Effector memory CD4-positive, alpha-beta T cell (primary cell): ENCODE measurements at places on chromosomes 7 and 10.
A peak's percentile ranks its signal among the peaks of the same experiment; 100 is the strongest.

- no peak overlapping the region for H3K4me3 ChIP-seq
- H3K27ac ChIP-seq, result no peak overlapping the region
- no peaks in the 10 kb centered on the region for H3K36me3 ChIP-seq
- no peaks in the 10 kb centered on the region for H3K4me1 ChIP-seq
Observed at GRCh38 chr10:58587676-58588075, 75.0 kb downstream of the BICC1 start.

GRCh38 chr10:90096196-90096595 lies 394.8 kb downstream of the KIF20B start:
- no peak overlapping the region for H3K4me3 ChIP-seq
- H3K4me1 ChIP-seq, result no peaks in the 10 kb centered on the region
- H3K36me3 ChIP-seq, result no peaks in the 10 kb centered on the region
- H3K27ac ChIP-seq, result no peak overlapping the region
- no peak for DNase-seq

GRCh38 chr10:120188950-120189349 lies 268.1 kb upstream of the PLPP4 start:
- DNase-seq, result no peak
- no peaks in the 10 kb centered on the region for H3K27me3 ChIP-seq
- H3K4me1 ChIP-seq, result no peaks in the 10 kb centered on the region
- H3K4me3 ChIP-seq, result no peak overlapping the region
- no peaks in the 10 kb centered on the region for H3K36me3 ChIP-seq

DNA sequence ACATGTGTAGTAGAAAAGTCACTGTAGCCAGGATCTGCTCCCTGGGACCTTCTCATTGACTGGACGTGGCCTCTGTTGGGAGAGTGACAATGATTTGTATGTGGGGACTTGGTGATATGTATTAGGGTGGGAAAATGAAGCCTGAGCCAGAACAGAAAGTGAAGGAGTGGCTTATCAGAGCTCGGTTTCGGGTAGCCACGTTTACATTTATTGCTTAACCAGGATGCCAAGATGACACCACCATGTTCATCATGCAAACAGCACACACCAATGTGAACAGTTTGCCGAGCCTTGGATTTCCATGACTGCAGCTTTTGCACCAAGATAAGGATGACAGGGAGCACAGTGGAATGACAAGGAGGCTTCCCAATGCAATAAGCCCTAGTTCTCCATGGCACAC lies 112.8 kb upstream of the STK17A start:
- H3K36me3 ChIP-seq, result no peaks in the 10 kb centered on the region
- no peak overlapping the region for H3K27ac ChIP-seq
- no peak for DNase-seq
- H3K4me3 ChIP-seq, result no peak overlapping the region
- H3K4me1 ChIP-seq, result no peaks in the 10 kb centered on the region

DNA sequence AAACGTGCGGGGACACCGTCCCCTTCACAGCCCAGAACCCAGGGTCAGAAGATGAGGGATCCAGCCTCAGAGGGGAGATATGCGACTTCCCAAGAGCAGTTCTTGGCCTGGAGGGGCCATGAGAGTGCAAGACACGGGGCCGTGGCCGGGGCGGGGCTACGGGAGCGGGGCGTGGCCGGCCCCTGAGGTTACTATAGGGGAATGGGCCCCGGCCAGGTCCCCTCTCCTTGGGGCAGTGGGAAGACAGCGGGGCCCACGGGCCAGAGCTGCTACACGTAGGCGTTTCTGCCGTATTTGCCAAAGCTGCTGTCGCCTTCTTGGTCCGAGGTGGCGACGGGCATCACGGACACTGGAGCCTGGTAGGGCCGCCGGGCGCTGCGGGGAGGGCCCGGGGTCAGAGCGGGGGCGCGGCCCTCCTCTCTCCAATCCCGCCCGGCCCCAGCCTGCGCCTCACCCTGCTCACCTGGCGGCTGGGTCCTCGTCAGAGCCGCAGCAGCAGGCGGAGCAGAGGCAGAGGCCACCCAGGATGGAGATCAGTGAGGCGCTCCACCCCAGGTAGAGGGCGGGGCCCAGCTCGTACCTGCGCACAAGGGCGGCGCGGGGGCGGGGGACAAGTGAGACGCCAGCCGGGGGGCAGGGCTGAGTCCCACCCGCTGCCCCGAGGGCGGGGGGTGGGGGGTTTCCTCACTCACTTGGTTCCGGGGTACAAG lies 5.3 kb downstream of the CLDN15 start:
- no peak overlapping the region for H3K4me3 ChIP-seq
- no peaks in the 10 kb centered on the region for H3K4me1 ChIP-seq
- H3K36me3 ChIP-seq, result peaks cover 5% of the 10 kb centered on the region
- H3K27ac ChIP-seq, result no peak overlapping the region

GRCh38 chr10:1050554-1050953 lies 1.6 kb upstream of the IDI1 start:
- H3K4me1 ChIP-seq, result peaks cover 27% of the 10 kb centered on the region
- peak; percentile 38 for DNase-seq
- H3K27ac ChIP-seq, result peak overlapping the region; percentile 93
- H3K36me3 ChIP-seq, result peaks cover 4% of the 10 kb centered on the region
- peak overlapping the region; percentile 81 for H3K4me3 ChIP-seq

GRCh38 chr10:54880996-54881395 lies 80.0 kb upstream of the PCDH15 start:
- no peak overlapping the region for H3K27ac ChIP-seq
- no peak overlapping the region for H3K4me3 ChIP-seq
- DNase-seq, result no peak
- no peaks in the 10 kb centered on the region for H3K36me3 ChIP-seq
- H3K4me1 ChIP-seq, result no peaks in the 10 kb centered on the region

GRCh38 chr10:19795684-19796083 lies 20.5 kb upstream of the PLXDC2 start:
- no peak overlapping the region for H3K27ac ChIP-seq
- no peak for DNase-seq
- no peaks in the 10 kb centered on the region for H3K27me3 ChIP-seq

GRCh38 chr7:159139202-159139601 lies 5.5 kb downstream of the VIPR2 start:
- peaks cover 22% of the 10 kb centered on the region for H3K27me3 ChIP-seq
- no peaks in the 10 kb centered on the region for H3K36me3 ChIP-seq
- no peak for DNase-seq
- H3K4me1 ChIP-seq, result peaks cover 6% of the 10 kb centered on the region
- no peak overlapping the region for H3K27ac ChIP-seq

GRCh38 chr10:132303361-132304115 lies 4.2 kb downstream of the STK32C start:
- no peaks in the 10 kb centered on the region for H3K27me3 ChIP-seq
- peaks cover 6% of the 10 kb centered on the region for H3K4me1 ChIP-seq
- H3K27ac ChIP-seq, result no peak overlapping the region
- DNase-seq, result no peak
- H3K4me3 ChIP-seq, result no peak overlapping the region
